ENCODE measurements at places on chromosomes 1 and 21. TPM values are rescaled to one million over a fixed set of nuclear protein-coding genes. Genes with fewer than 3 reads are reported as not detected.

The NPPB gene
- total RNA-seq = not detected

The PLA2G5 gene
- not detected for total RNA-seq

DNA sequence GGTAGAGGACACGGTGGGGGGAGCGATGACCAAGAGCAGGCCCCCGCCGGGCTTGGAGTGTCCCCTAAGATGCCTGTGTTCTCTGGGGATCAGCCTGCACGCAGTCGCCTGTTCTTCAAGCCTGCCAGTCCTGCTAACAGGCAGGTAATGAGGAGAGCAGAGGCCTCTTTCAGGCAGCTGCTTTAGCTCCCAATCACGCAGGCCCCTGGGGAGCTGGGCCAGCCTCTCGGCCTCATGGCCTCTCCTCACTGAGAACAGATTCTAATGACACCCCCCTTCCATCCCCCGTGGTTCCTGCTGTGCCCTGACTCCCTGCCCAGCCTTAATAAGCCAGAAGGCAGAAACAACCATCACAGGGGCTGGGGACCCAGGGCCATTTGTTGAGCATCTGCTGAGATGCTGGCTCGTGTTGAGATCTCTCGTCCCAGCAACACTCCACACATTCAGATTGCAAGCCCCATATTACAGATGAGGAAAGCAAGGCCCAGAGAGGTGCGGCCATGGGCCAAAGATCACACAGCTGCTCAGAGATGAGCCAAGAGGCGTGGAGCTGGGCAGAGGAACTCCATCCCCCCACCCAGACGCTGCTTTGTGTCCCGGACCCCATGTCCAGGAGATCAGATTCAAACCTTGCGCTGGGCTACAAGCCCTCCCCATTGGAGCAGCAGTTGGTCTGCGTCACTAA lies 71.6 kb upstream of the CASZ1 start:
- no peak for DNase-seq

The ATP1A4 gene
- not detected for total RNA-seq

GRCh38 chr1:6850537-6850936 lies 65.3 kb downstream of the CAMTA1 start:
- DNase-seq = no peak

The IPP gene
- total RNA-seq = 4.4 TPM

GRCh38 chr1:167456926-167457325 lies 61.4 kb downstream of the CD247 start:
- DNase-seq = no peak

DNA sequence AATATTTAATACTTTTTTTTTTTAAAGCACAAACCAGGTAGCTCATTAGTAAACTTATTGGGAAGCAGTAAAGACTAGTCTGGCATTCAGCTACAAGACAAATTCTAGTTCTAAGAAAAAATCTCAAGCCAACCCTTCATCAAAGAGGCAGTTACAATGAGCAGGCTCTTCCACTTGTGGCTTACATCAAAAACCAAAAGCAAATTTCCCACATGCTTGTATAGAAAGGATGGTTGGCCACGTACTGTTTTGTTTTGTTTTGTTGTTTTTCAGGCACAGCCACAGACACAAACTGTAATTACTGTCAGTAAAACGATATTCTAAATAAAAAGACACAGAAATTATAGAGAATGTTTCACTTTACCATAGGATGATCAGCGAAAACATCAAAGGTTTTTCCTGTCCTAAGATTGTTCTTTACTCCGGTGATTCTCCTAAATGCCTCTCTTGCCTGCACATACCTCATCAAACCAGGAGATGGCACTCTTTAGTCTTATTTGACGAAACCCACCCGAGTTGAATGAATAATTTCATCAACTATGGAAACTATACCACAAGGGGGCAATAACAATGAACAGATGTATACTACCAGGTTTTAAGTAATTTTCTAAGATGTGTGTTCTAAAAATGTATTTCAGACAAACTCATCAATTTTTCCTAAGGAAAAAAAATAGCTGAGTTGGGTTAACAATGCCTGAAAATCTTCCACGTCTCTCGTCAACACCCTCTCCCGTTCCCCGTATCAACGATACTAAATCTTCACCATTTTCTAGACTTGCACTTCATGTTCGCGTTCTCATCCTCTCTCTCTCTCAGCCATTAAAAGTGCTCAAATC lies 26.9 kb downstream of the RPL5 start:
- peak; percentile 80 for DNase-seq

GRCh38 chr1:214123061-214123784 lies 135.4 kb downstream of the PROX1 start:
- DNase-seq = peak; percentile 73

The DMBX1 gene
- total RNA-seq = not detected

DNA sequence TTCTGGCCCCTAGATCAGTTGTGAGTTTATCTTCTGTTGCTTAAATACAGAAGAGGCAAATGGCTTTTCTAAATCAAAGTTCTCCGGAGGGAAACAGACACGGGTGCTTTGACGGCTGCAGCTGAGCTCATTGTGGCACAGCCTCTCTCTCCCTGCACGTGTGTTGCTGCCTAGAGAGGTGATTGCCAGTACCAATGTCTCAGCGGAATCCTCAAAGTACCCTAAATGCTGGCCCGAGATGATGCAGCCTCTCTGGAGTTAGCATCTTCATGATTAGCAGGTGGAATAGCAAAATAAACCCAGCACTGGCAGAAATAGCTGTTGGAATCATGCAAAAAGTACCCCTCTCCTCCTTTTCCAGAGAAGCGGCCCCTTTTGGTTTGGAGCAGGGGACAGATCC lies 192.2 kb downstream of the PRDM2 start:
- DNase-seq = no peak

DNA sequence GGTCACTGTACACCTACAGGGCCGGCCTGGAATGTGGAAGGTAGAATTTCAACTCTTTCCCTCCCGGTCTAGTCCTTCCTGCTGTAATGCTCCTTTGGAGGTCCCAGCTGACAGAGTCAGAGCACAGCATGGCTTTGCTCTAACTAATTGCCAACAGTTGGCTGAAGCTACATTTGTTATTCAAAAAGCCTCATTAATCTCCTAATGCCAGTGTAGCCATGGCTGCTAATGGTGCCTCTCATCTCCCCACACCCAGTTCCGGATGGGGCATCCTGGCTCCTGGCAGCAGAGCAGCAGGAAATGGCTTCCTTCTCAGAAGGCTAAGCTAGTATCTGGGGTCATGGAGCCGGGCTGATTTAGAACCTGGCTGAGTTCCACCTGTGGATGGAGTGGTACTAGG lies 18.7 kb upstream of the CAMK1G start:
- no peak for DNase-seq

DNA sequence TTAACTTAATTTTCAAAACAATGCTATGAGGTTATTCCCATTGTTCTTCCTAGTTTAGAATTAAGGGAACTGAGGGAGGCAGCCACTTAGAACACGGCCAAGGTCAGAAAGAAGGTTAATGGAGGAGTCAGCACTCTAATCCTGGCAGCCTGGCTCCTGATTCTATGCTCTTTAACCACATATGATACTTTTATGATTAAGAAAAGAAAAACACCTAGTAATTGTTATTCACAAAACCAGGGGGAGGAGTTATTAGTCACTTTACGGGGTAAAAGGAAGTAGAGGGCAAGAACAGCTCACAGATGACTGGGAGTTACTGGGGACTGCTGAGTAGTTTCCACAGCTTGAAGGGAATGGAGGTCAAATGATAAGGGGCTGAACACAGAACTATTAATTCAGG lies 38.6 kb downstream of the GADD45A start:
- no peak for DNase-seq

DNA sequence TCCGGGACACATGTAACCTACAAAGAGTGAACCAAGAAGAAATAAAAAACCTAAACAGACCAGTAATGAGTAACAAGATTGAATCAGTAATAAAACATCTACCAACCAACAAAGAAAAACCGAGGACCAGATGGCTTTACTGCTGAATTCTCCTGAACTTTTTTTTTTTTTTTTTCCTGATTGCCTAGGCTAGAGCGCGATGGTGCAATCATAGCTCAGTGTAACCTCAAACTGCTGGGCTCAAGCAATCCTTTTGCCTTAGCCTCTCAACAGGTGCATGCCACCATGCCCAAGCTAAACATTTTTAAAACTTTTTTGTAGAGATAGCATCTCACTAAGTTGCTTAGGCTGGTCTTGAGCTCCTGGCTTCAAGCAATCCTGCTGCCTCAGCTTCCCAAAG lies 11.2 kb upstream of the FGGY start:
- DNase-seq = no peak

The MMEL1 gene
- total RNA-seq = 0.25 TPM

DNA sequence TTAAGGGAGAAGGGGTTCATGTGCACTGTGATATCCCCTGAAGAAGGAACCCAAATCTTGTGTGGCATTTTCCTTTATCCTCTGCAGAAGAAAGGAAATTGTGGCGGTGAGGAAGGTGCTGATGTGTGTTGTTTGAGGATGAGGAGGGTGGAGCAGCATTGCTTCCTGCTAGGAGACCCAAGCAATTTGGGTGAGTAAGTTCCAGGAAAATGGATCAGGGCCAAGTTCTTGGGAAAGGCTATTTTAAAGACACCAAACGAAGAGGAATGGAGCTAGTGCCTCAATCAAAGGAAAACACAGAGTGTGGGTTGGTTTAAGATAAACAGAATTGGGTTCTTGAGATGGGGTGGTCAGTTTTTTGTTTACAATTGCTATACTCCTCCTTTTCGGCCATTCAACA lies 86.7 kb upstream of the MARK1 start:
- DNase-seq = no peak

DNA sequence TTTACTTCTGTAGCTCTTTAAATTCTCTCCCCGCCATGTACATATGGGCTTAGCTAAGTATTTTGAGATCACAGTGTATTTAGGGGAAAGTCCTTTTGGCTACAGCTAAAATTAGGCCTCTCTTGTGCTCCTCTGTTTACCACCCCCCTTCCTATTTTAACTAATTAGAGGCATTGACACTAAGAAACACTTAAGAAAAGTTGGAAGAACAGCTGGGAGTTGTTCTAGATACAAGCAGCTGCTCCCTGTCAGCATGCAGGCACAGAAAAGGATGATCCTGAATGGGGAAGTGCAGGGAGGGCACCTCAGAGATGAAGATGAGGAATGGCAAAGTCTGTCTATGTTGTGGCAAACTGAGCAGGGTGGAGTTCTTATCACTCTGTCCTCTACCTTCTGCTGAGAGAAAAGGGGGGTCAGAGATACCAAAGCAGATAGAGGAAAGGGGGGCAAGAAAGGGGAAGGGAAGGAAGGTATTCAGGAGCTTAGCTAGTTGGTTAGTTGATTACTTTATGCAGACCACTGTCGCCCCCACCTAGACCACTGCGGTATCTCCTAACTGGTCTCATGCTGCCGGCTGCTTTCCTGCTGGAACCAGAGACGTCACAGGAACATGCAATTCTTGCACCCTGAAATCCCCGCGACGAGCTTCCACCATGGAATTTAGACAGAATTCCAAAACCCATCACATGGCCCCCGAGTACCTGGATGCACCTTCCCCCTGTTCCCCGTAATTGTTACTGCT lies 82.4 kb upstream of the HOOK1 start:
- no peak for DNase-seq

The ZMYM1 gene
- total RNA-seq = 23.8 TPM

The LENEP gene
- total RNA-seq = 0.84 TPM

The ADAMTS4 gene
- total RNA-seq = 0.14 TPM

- no peak for DNase-seq
Measured at GRCh38 chr21:41901782-41902181, 22.6 kb upstream of the PRDM15 start.

GRCh38 chr21:15001857-15002606 lies 62.8 kb downstream of the NRIP1 start:
- no peak for DNase-seq

DNA sequence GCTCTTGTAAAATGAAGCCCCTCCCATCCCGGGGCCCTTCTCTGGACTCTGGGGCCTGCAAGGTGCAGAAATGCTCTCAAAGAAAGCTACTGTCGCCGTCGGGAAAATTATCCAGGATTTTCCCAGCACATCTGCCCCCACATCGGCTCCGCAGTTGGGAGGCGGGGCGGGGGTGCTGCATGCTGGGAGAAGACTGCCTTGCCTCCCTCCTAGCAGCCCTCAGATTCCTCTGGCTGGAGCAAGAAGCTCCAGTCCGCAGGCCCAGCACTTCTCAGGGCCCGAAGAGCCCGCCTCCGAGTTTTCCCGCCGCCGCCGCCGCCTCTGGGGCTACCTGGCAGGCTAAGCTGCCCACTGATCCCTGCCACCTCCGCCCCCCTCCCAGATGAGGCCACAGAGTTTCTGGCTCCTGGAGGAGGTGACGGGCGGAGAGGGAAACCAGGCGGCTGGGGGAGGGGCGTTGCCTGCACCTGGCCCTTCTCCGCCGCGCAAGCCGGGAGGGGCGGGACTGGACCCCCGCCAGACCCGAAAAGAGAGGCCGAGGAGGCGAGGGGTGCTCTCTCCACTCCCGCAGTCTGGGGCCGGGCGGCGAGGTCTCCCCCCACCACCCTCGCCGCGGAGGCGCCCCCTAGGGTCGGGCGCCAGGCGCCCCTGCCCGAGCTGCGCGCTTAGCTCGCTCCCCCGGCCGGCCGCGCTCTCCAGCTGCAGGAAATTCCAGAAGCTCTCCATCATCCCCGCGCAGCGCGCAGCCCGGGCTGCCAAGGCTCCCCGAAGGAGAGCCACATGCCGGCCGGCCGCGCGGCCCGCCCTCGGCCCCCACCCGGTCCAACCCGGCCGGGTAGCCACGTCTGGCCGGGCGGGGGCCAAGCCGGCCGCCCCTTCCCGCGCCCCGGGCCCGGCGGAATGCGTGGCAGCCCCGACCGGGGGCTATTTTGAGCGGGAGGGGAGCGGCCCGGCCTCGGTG lies 28.8 kb downstream of the AHDC1 start:
- peak; percentile 33 for DNase-seq

DNA sequence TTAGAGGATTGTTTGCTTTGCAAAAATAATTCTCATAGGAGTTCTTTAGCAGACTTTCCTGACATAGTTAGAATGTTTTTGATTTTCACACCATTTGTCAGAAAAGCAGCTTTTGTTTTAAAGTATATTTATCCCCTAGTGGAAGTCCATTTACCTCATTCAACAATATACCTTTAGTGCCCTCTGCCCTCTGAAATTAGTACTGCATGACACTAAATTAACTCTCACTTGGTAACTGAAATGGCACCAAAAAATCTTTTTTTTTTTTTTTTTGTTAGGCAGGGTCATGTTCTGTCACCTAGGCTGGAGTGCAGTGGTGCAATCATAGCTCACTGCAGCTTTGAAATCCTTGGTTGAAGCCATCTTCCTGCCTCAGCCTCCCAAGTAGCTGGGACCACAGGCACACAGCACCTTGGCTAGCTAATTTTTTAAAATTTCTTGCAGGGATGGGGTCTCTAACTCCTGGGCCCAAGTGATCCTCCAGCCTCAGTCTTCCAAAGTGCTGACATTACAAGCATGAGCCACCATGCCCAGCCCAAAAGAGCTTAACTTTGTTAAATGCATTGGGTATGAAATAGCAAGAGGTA lies 13.6 kb downstream of the LRRC42 start:
- peak; percentile 18 for DNase-seq

Measured in NCI-H460 (cell line).